Amygdala (tissue), 56 donors: ENCODE measurements at places on chromosomes 7 and 10.

GRCh38 chr10:115936926-115937767 lies 335.9 kb downstream of the GFRA1 start:
- no peak for DNase-seq

DNA sequence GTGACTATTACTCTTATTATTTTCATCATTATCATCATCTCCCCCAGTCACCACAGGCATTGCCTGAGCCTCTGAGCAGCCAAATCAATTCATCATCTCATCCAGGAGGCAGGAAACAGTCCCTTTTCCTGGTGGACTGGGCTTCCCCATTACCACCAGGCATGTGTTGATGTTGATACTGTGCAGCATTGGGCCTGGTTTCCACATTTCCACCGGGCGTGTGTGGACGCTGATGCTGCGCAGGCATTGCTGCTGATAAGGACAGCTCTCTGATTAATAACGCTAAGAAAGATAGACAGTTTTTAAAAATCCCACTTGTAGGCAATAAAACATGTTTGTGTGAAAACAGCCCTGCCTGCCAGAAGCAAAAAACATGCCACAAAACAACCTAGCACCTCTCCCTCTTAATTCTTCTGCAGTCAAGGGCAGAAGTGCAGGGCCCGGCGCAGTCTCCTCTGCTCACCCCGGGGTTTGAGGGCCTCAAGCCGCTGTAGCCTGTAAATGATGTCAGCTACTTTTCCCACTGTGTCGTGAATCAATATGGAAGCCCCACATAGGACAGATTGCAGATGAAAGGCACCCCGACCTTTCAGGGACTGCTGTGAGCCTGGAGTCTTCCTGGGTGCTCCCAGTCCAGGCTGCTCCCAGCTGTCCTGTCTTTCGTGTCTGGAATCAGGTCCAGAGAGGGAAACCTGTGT lies 216.0 kb downstream of the WDR37 start:
- DNase-seq = no peak

DNA sequence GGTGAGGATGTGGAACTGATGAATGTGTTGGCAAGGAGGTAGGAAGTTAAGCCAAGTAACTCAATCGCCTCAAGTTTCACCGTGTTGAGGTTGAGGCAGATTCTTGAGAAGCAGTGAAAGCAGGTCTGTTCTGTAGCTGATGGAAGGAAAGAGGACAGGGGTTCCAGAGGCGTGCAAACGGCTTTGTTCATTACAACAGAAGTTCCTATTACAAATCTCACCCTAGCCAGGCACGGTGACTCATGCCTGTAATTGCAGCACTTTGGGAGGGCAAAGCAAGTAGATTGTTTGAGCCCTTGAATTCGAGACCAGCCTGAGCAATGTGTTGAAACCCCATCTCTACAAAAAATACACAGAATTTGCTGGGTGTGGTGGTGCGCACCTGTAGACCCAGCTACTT lies 36.9 kb upstream of the PTF1A start:
- DNase-seq = no peak

- no peak for DNase-seq
Observed at GRCh38 chr10:101839002-101839401, 4.6 kb downstream of the KCNIP2 start.
